Body of pancreas (tissue), 4 donors: ENCODE measurements at places on chromosomes 7 and 10. TPM values are rescaled to one million over a fixed set of nuclear protein-coding genes. Genes with fewer than 3 reads are reported as not detected.
A peak's percentile ranks its signal among the peaks of the same experiment; 100 is the strongest.

OPN4 gene
- not detected for total RNA-seq

GRCh38 chr10:58179238-58179637 is 88.5 kb downstream of the IPMK start:
- no peak overlapping the region for H3K4me3 ChIP-seq
- DNase-seq: no peak
- H3K27me3 ChIP-seq: no peaks in the 10 kb centered on the region
- H3K4me1 ChIP-seq: no peaks in the 10 kb centered on the region
- no peak overlapping the region for H3K27ac ChIP-seq

CPN1 gene
- total RNA-seq: not detected

HOXA13 gene
- not detected for total RNA-seq

DNA sequence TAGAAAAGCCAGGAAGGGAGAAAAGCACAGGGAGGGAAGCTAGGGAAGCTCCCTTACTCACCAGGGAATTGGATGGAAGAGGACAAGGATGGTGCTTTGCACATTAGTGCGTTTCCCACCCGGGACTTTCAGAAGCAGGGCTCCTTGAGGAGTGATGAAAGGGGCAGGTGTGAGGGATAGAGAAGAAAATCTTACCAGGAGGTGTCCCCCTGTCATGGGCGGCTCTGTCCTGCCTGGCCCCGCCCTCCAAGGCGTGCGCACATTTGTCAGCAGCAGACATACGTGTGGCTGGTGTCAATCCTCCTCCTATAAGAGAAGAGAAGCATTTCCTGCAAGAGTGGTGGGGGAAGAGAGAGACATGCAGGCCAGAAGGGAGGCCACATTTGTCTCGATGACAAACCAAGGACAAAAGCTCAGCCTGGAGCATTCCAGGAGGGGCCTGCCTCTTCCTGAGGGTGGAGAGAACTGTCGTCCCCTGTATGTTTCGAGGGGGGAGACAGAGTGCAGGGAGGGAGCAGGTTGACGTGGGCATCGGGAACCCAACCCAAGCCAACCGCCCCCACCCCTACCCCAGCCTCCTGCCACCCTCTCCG is 47.4 kb upstream of the COMTD1 start:
- H3K27ac ChIP-seq: peak overlapping the region; percentile 75
- no peaks in the 10 kb centered on the region for H3K27me3 ChIP-seq
- no peak overlapping the region for H3K4me3 ChIP-seq
- no peak for DNase-seq
- no peaks in the 10 kb centered on the region for H3K36me3 ChIP-seq

DNA sequence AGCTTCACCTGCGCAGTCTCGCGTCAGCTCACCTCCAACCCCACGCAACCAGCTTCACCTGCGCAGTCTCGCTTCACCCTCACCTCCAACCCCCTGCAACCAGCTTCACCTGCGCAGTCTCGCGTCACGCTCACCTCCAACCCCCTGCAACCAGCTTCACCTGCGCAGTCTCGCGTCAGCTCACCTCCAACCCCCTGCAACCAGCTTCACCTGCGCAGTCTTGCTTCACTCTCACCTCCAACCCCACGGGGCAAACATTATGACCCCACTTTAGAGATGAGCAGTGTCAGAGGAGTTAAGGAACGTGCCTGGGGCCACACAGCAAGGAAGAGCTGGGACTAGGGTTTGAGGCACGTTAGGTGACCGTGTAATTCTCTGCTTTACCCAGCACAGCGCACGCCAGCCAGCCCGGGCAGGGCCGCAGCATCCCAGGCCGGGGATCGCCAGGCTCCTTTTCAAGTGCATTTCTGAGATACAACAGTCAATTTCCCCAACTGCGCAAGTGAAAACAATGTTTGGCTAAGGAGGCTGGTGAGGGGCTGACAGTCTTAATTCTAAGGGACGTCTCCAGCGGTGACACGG is 22.6 kb upstream of the PDGFA start:
- H3K27me3 ChIP-seq: no peaks in the 10 kb centered on the region
- no peak overlapping the region for H3K27ac ChIP-seq
- peaks cover 27% of the 10 kb centered on the region for H3K4me1 ChIP-seq
- H3K4me3 ChIP-seq: no peak overlapping the region

- no peaks in the 10 kb centered on the region for H3K27me3 ChIP-seq
- H3K36me3 ChIP-seq: no peaks in the 10 kb centered on the region
- no peaks in the 10 kb centered on the region for H3K4me1 ChIP-seq
- H3K4me3 ChIP-seq: no peak overlapping the region
These were observed 93.4 kb upstream of the AUTS2 start for GRCh38 chr7:69504733-69505420.

DNA sequence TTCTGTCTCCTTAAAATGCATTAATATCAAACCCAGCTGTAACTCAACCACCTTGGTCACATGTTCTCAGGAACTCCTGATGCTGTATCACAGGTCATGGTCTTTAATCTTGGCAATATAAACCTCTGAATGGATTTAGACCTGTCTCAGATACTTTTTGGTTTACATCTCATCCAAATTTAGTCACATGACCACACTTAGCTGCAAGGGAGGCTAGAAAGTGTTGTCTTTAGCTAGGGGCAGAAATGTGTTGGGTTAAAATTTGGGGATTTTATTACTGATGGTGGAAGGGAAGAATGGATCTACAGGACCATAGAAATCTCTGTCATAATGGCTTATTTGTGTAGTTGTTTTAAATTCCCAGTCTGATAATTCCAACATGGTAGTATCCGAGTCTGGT is 29.6 kb upstream of the IL15RA start:
- H3K27me3 ChIP-seq: no peaks in the 10 kb centered on the region
- H3K27ac ChIP-seq: no peak overlapping the region
- no peaks in the 10 kb centered on the region for H3K4me1 ChIP-seq
- H3K36me3 ChIP-seq: no peaks in the 10 kb centered on the region

- no peak overlapping the region for H3K4me3 ChIP-seq
- H3K4me1 ChIP-seq: peaks cover 29% of the 10 kb centered on the region
- H3K27me3 ChIP-seq: no peaks in the 10 kb centered on the region
- H3K27ac ChIP-seq: no peak overlapping the region
- no peaks in the 10 kb centered on the region for H3K36me3 ChIP-seq
These were observed 3.1 kb downstream of the FZD1 start for GRCh38 chr7:91267171-91267955.

DNA sequence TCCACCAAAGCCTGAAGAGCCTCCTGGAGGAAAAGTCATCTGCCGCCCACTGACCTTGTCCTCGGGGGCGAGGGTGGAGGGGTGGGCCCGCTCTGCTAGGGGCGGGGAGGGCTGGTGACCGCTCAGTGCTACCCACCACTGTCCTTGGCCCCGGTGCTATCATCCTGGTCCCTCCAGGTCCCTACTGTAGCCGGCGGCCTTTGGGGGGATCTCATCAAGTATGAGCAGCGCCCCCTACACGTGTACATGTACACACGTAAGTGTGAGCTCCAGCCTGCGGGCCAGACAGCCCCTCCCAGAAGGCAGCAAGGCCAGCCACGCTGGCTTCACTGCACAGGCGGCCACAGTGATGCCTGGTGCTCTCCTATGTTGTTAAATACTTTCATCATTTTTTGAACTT is 19.6 kb downstream of the TTYH3 start:
- H3K27me3 ChIP-seq: no peaks in the 10 kb centered on the region
- H3K4me3 ChIP-seq: no peak overlapping the region
- DNase-seq: no peak
- no peaks in the 10 kb centered on the region for H3K4me1 ChIP-seq

DNA sequence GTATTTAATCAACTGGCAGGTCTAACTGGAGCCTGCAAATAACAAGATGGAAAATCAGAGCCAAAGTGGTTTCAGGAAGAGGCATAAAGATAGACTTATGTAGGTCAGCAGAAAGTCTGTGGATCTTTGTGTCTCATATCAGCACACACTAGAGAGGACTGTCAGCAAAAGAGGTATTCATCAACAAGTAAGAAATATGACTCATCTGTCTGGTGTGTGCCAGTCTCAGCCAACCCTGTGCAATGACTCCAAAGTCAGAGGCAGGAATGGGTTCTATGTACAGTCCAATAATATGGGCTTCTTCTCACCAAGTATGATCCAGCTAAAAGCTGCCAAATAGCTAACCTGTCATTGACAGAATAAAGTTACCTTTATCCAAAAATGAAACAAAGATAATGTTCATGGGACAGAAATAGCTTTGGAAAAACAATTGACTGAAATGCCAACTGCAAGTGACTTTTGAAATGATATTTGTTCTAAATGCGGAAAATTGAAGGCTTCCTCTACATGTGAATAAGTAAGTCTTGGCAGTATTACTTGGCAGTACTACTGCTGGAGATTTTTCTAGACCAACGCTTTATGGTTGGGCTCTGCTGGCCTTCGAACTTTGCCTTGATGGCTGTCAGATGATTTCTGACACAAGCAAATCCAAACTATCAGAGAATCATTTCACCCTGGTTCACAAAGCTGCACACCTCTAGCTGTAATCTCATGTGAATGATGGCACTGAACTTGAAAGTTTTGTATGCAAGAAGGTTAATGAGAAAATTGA is 272.3 kb upstream of the SEMA3C start:
- no peak overlapping the region for H3K4me3 ChIP-seq
- no peaks in the 10 kb centered on the region for H3K36me3 ChIP-seq
- DNase-seq: no peak
- peaks cover 12% of the 10 kb centered on the region for H3K4me1 ChIP-seq

DNA sequence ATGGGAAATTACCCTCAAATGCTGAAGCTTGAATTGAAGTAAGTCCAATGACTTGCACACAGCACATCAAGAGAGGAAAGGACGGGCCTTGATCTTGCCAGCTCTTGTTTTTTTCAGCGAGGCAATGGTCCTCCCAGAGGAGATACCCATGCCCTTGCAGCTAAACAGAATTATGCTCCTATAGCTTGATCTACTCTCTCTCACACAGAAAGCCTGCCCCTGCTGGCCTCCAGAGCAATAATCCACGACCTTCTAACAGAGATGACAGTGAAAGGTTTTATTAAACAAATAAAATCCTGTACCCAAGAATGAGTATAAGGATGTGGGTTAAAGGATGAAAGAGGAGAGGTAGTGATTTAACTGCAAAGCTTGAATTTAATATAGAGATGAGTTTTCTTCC is 268.0 kb downstream of the ADRA2A start:
- peaks cover 12% of the 10 kb centered on the region for H3K4me1 ChIP-seq
- no peak for DNase-seq
- no peak overlapping the region for H3K27ac ChIP-seq
- H3K27me3 ChIP-seq: no peaks in the 10 kb centered on the region
- H3K36me3 ChIP-seq: no peaks in the 10 kb centered on the region

NEBL gene
- 40.7 TPM for total RNA-seq

- H3K27me3 ChIP-seq: no peaks in the 10 kb centered on the region
- no peak overlapping the region for H3K4me3 ChIP-seq
- DNase-seq: no peak
- no peaks in the 10 kb centered on the region for H3K36me3 ChIP-seq
- peaks cover 7% of the 10 kb centered on the region for H3K4me1 ChIP-seq
- H3K27ac ChIP-seq: no peak overlapping the region
These were observed 15.9 kb upstream of the ASB4 start for GRCh38 chr7:95469848-95470247.

- no peak overlapping the region for H3K4me3 ChIP-seq
- H3K4me1 ChIP-seq: peaks cover 27% of the 10 kb centered on the region
- no peaks in the 10 kb centered on the region for H3K36me3 ChIP-seq
These were observed 81.8 kb downstream of the NT5C2 start for GRCh38 chr10:103111031-103111917.

DNA sequence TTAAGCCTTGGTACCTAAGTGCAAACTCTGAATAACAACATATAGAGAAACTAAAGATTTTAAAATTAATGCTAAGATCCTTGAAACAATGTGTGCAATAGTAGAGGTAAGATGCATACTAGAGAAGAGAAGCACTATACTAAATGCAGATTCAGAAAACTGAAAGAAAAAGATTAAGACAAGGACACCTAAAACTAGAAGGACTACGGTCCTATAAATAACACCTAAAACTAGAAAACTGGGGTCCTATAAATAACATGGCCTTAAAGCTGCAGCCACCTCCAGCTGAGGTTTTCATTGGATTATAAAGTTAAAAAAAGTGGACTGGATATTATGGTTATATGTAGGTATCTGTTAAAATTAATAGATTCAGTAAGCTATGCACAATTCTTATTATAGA is 320.9 kb downstream of the IPMK start:
- DNase-seq: no peak
- H3K36me3 ChIP-seq: no peaks in the 10 kb centered on the region
- H3K27ac ChIP-seq: no peak overlapping the region
- H3K4me1 ChIP-seq: peaks cover 4% of the 10 kb centered on the region
- H3K27me3 ChIP-seq: no peaks in the 10 kb centered on the region

STAM gene
- total RNA-seq: 15.5 TPM

UCN3 gene
- 1.0 TPM for total RNA-seq

GRM3 gene
- total RNA-seq: not detected

ORAI2 gene
- 20.8 TPM for total RNA-seq

- no peaks in the 10 kb centered on the region for H3K27me3 ChIP-seq
- no peak for DNase-seq
- no peak overlapping the region for H3K27ac ChIP-seq
- no peak overlapping the region for H3K4me3 ChIP-seq
- no peaks in the 10 kb centered on the region for H3K36me3 ChIP-seq
- H3K4me1 ChIP-seq: no peaks in the 10 kb centered on the region
These were observed 55.6 kb downstream of the NRF1 start for GRCh38 chr7:129667116-129667515.

- no peaks in the 10 kb centered on the region for H3K27me3 ChIP-seq
- H3K27ac ChIP-seq: no peak overlapping the region
- H3K4me1 ChIP-seq: no peaks in the 10 kb centered on the region
These were observed 65.2 kb upstream of the FAM20C start for GRCh38 chr7:127064-127598.

GRCh38 chr7:29315122-29315891 is 120.7 kb downstream of the CHN2 start:
- H3K27me3 ChIP-seq: no peaks in the 10 kb centered on the region
- H3K27ac ChIP-seq: no peak overlapping the region
- peaks cover 28% of the 10 kb centered on the region for H3K4me1 ChIP-seq
- no peak overlapping the region for H3K4me3 ChIP-seq
